Stimulated activated CD4-positive, alpha-beta T cell treated with anti-CD3 and anti-CD28 coated beads, Interleukin-1b, Interleukin-23, amount 100 ng/mL, for 1 hour (primary cell): ENCODE measurements at places on chromosomes 6 and 20.
A peak's percentile ranks its signal among the peaks of the same experiment; 100 is the strongest.

GRCh38 chr6:51213811-51214210, 395.1 kb downstream of the TFAP2B start:
- DNase-seq: no peak

GRCh38 chr6:36229223-36229622, 32.7 kb downstream of the BRPF3 start:
- DNase-seq: no peak

GRCh38 chr6:42530296-42530695, 33.5 kb upstream of the UBR2 start:
- DNase-seq: no peak

DNA sequence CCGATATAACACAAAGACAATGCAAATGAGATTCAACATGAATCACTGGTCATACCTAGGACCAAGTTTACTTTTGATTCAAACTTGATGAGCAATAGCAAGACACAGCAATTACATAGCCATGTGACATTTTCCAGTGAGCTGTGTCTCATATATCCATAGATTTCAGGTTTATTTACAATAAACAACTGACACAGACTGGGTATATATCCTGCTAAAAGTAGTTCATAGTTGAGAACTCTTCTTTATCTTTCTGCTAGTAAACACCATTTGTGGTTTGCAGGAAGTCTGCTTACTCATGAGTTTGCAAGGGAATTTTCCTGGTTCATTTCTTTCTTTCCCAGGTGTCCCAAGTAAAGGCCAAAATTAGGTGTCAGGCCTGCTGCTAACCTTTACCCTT, 343.4 kb downstream of the KIF16B start:
- no peak for DNase-seq

DNA sequence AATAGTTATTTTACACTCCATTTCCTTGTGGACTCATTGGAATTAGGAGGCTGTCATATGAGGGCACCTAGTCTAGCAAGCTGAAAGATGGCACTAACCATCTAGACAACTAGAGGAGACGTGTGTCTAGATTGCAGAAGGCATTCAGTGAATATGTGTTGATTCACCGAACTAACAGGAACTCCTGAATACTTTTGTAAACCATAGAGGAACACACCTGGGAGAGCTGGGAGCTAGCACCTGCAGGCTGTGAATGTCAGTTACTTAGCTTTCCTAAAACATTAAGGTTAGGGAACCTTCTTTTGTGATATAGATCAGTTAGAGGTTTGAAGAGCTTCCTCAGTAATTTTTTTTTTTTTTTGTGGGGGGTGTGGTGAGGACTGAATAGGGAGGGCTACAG, 7.7 kb downstream of the OPN5 start:
- no peak for DNase-seq

GRCh38 chr6:24429146-24429545, 26.4 kb downstream of the MRS2 start:
- no peak for DNase-seq

GRCh38 chr20:15005300-15005986, 668.0 kb upstream of the FLRT3 start:
- no peak for DNase-seq

DNA sequence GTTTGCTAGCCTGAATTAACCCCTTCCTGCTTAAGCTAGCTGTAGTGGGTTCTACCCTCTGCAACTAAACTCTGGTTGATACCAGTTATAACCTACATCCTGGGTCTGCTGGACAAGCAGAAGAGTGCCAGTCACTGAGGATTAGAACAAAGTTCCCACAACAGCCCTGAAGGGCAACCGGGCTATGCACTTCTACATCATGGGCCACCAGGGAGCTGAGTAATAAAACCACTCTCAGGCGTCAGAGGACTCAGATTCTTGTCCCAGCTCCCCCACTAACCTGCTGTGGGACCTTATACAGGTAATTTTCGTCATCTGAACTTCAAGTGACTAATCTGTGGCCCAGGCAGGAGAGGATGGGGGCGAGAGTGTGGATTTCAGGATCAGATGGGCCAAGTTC, 56.8 kb downstream of the EYA2 start:
- no peak for DNase-seq

- no peak for DNase-seq
Measured at GRCh38 chr6:13813621-13814175, 659 bp downstream of the MCUR1 start.

DNA sequence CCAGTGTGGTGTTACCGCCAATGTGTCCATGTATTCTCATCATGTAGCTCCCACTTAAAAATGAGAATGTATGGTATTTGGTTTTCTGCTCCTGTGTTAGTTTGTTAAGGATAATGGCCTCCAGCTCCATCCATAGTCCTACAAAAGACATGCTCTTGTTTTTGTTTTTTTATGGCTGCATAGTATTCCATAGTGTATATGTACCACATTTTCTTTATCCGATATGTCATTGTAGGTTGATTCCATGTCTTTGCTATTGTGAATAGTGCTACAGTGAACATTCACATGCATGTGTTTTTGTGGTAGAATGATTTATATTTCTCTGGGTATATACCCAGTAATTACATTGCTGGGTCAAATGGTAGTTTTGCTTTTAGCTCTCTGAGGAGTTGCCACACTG, 207.2 kb downstream of the CDKAL1 start:
- no peak for DNase-seq

DNA sequence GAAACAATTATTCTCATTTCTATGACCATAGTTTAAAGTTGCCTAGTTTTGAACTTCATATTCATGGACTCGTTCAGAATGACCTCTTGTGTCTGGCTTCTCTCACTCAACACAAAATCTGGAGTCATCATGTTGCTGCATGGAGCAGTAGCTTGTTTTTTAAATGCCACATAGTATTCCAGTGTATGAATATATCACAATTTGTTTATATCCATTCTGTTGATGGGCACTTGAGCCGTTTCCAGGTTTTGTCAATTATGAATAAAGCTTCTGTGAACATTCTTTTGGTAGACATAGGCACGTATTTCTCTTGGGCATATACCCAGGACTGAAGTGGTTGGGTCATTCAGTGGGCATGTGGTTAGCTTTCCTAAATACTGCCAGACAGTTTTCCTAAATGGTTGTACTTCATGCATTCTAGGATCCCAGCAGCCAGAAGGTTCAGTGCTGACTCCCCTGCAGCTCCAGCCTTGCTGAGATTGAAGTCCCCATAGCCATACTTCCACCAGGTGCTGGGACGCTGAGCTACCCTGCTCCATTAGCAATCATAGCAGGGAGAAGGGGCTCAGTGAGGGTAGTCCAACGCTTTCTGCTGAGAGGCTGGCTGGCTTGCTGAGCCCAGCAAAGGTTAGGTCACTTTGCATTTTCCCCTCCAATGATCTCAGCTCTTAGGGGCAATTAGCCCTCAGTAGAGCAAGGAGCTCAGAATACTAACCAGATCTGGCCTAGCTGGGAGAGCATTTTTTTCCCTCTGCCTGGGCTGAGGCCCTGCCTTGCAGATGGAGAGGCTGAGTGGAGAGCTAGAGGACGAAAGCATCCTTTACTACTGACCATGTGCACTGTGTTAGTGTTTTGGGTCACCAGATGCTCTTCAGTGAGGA, 35.7 kb upstream of the CTNNBL1 start:
- DNase-seq: no peak

DNA sequence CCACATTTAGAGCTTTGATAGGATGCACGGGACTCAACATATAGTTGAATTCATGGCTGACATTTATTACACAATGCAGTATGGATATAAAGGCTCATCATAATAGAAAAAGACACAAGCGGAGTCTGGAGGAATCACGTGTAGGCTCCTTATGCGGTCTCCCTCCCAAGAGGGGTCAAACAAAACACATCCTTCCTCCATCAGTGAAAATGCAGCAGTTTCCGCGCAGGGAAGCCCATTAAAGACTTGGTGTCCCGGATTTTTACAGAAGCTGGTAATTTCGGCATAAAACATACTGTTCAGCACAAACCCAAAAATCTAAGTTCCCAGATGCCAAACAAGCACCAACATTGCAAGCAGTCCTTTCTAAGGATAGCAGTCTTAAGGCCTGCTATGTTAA, 1.1 kb downstream of the USP45 start:
- no peak for DNase-seq

DNA sequence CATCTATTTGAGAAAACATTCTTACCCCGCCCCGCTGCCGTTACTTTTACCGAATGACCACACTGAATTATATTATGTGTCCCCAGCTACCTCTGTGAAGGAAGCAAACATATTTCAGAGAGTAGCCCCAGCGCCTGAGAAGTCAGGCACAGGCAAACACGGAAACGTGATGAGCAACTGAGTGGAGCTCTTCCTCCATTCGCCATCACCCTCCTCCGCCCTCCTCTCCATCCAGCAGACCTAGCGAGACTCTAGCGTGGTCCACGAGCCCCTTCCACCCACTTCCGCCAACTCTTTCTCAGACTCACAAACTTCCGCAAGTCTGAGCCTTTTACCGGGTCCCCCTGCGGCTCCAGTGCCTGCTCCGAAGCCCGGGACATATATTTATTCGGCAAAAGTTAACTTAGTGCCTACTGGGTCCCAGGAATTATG, 582 bp downstream of the SNRPB start:
- peak; percentile 23 for DNase-seq

- no peak for DNase-seq
Measured at GRCh38 chr6:87700397-87701343, 1.4 kb downstream of the AKIRIN2 start.
